Type B pancreatic cell (in vitro differentiated cells): ENCODE measurements at places on chromosomes 5 and 9. TPM values are rescaled to one million over a fixed set of nuclear protein-coding genes. Genes with fewer than 3 reads are reported as not detected.

GRCh38 chr5:171175746-171176145, 133.3 kb upstream of the TLX3 start:
- no peak for DNase-seq
- peaks cover 4% of the 10 kb centered on the region for H3K27me3 ChIP-seq
- peaks cover 9% of the 10 kb centered on the region for H3K36me3 ChIP-seq
- peak overlapping the region; percentile 23 for H3K27ac ChIP-seq
- peak overlapping the region; percentile 5 for H3K4me3 ChIP-seq

GRCh38 chr5:67283275-67283987, 86.8 kb upstream of the CD180 start:
- H3K27ac ChIP-seq: no peak overlapping the region
- peaks cover 15% of the 10 kb centered on the region for H3K4me1 ChIP-seq
- no peak for DNase-seq
- H3K36me3 ChIP-seq: peaks cover 4% of the 10 kb centered on the region
- no peaks in the 10 kb centered on the region for H3K27me3 ChIP-seq

DNA sequence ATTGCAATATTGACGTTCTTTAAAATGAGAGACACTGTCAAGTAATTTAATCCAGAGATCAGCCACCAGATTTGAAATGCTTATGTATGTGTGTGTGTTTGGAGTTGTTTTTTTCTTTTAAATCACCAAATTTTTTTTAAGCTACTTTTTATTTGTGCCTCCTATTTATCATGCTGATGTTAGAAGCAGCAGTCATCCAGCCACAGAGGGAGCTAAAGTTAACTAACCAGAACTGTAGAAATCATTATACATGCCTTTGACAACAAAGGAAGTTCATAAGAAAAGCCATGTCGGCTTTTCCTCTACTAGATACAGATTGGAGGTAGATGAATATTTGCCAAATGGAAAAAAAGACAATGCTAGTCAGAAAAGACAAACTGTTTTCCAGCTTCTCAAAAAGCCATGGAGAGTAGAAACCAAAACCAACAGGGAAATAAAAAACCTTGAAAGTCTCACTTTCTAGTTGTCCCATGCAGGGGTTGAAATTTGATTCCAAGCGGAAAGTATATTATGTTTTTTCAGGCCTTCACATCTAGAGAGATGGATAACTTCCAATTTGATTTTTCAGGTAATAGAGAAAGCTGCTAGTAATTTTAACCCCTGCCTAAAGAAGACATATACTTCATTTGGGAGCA, 4.5 kb downstream of the PURA start:
- peaks cover 10% of the 10 kb centered on the region for H3K27me3 ChIP-seq
- DNase-seq: no peak
- H3K4me3 ChIP-seq: peak overlapping the region; percentile 13
- no peak overlapping the region for H3K27ac ChIP-seq

DNA sequence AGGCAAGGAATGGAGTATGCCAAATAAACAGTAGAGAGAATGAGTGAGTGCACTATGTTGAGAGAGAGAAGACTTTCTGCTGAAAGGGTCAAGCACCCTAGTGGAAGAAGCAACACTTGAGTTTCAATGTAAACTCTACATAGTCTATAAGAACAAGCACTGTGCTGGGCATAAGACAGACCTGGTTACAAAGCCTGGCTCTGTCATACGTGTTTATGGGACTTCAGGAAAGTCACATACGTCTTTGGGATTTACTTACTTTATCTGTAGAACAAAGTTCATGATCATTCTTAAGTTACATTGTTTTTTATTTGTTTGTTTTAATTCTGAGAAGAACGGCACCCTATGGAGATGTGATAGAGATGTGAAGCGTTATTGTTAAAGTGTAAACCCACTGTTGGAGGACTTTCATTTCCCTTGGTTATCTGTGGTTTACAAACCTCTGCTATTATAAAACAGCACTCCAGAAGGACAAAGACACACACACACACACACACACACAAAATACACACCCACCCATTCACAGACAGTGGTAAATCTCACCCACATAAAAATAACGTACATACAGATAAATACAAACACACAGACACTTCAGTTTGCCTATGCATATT, 70.7 kb upstream of the TRIM32 start:
- DNase-seq: no peak
- no peak overlapping the region for H3K27ac ChIP-seq
- no peaks in the 10 kb centered on the region for H3K4me1 ChIP-seq
- peaks cover 25% of the 10 kb centered on the region for H3K27me3 ChIP-seq

GRCh38 chr9:6581253-6581652, 64.3 kb downstream of the GLDC start:
- H3K4me3 ChIP-seq: no peak overlapping the region
- DNase-seq: no peak
- H3K27me3 ChIP-seq: no peaks in the 10 kb centered on the region
- no peak overlapping the region for H3K27ac ChIP-seq
- H3K4me1 ChIP-seq: no peaks in the 10 kb centered on the region

DNA sequence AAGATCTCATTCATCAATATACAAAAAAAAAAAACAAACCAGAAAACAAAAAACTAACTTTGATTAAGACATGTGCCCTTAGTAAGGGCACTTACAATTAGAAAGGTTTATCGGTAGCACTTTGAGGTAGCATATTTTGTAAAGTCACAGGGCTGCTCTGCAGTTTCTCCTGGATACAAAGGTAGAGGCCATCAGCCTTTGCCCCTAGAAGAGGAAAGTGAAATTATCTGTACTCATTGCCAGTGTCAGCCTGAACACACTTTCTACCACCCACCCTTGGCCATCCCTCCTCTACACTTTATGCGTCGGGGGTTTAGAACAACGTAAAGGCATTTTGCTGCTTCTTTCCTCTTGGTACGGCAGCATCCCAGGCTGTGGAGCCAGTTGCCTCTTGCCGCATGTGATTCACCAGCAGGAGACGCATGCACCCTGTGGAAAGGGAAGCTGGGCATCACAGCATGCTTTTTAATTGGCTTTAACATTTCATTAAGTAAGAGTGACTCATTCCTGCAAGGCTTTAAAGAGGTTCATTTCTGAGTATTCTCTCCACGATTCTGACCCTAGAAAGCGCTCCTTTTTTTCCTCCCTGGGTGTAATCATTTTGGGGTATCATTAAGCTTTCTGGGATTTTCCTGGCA, 84.6 kb downstream of the CEMIP2 start:
- H3K36me3 ChIP-seq: peaks cover 7% of the 10 kb centered on the region
- no peak for DNase-seq
- H3K4me1 ChIP-seq: peaks cover 30% of the 10 kb centered on the region
- H3K27me3 ChIP-seq: no peaks in the 10 kb centered on the region
- no peak overlapping the region for H3K27ac ChIP-seq

DNA sequence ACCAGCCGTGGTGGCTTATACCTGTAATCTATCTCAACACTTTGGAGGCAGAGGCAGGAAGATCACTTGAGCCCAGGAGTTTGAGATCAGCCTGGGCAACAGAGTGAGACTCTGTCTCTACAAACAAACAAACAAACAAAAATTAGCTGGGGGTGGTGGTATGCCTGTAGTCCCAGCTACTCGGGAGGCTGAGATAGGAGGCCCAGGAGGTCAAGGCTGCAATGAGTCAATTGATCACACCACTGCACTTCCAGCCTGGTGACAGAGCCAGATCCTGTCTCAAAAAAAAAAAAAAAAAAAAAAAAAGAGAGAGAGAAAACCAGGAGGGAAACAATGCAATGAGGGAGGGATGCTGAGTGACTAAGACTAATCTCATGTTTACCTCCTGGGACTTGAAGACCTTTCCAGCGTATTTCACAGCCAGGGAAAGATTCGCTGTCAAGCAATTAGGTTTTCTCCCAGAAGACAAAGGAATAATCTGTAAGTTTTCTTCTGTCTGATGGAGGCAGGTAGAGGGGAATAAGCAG, 51.1 kb upstream of the MIER3 start:
- H3K4me1 ChIP-seq: peaks cover 5% of the 10 kb centered on the region
- H3K27me3 ChIP-seq: peaks cover 8% of the 10 kb centered on the region
- no peak overlapping the region for H3K4me3 ChIP-seq
- H3K36me3 ChIP-seq: no peaks in the 10 kb centered on the region

- H3K27ac ChIP-seq: peak within 1 kb of the TSS; percentile 83
- H3K27me3 ChIP-seq: no peaks in the 10 kb centered on the region
- no peak for DNase-seq
Measured at GRCh38 chr5:42811591-42812446, at the start of gene SELENOP. Gene SELENOP (minus strand): TSS chr5:42811892. CDS start chr5:42808353, 3,539 bp downstream.

DNA sequence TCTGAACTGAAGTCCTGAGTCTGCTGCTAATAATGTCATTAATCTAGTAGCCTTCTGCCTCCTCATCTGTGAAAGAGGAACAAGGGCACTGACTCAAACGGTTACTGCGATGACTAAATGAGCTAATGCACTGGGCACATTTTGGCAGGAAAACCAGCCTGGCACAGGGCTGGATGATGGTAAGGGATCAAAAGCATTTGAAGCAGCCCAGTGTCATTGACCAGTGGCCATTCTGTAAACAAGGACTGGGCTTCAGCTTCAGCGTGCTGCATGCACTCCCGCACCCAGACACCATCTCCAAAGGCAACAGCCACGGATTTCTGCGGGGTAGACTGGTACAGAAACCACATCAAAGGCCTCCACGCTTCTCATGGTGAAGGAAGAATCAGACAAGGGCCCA, 8.0 kb downstream of the GCNT4 start:
- no peaks in the 10 kb centered on the region for H3K4me1 ChIP-seq
- H3K27ac ChIP-seq: no peak overlapping the region
- no peak overlapping the region for H3K4me3 ChIP-seq
- DNase-seq: no peak
- H3K27me3 ChIP-seq: no peaks in the 10 kb centered on the region

- no peaks in the 10 kb centered on the region for H3K27me3 ChIP-seq
- no peaks in the 10 kb centered on the region for H3K4me1 ChIP-seq
- no peak overlapping the region for H3K27ac ChIP-seq
- no peak for DNase-seq
- H3K36me3 ChIP-seq: peaks cover 26% of the 10 kb centered on the region
Measured at GRCh38 chr5:35665096-35665495, 47.4 kb downstream of the SPEF2 start.

SLC25A2 gene
- 0.45 and 0.92 TPM in 2 replicates for total RNA-seq

GRXCR2 gene
- 0.24 TPM in 1 of 2 replicates, not detected in the other for total RNA-seq

DND1 gene
- 1.6 and 2.6 TPM in 2 replicates for total RNA-seq
